Nephron progenitor cell (in vitro differentiated cells): ENCODE measurements at places on chromosomes 6 and 20.

GRCh38 chr6:7155871-7156579 lies 48.3 kb downstream of the RREB1 start:
- DNase-seq = no peak

DNA sequence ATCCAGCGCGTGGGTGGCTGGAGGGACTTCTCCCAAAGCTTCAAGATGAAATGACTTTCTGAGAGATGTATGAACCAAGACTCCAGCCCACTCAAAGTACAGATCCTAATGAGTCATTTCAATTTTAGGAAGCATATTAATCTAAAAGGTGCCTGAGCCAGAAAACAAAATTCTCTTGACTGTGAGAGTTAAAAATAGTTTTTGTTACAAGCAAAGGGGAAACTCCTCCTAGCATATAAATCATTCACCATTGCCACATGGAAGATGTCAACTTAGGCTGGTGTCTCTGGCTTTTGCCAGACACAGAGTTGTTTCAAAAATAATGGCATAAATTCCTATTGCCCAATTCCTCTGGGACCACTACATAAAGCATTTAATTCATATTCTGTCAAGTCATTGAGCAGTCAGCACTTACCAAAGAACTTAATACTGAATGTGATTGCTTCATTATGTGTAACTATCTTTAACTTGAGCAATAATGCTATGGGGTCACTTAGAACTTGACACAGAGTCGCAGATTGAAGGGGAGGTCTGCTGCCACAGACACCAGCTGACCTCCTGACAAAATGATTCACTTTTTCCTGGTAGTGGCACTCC lies 280.6 kb downstream of the SLC35F1 start:
- DNase-seq = no peak

DNA sequence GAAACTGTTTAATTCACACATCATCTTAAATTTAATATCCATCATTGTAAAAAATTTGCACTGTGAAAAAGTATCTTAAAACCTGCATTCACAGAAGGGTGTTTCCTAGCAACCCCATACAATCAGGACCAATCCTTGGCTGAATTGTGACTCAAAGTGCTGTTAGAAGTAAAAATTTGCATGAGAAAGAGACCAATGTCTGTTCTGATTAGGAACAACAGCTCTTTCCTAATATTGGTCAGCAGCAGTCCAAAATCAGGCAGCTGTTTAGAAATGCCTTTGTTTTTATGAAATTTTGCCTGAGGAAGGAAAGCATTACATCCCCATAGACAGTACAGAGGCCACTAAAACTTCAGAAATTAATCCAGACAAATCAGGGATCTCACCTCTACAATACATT lies 987.0 kb downstream of the HACE1 start:
- no peak for DNase-seq

DNA sequence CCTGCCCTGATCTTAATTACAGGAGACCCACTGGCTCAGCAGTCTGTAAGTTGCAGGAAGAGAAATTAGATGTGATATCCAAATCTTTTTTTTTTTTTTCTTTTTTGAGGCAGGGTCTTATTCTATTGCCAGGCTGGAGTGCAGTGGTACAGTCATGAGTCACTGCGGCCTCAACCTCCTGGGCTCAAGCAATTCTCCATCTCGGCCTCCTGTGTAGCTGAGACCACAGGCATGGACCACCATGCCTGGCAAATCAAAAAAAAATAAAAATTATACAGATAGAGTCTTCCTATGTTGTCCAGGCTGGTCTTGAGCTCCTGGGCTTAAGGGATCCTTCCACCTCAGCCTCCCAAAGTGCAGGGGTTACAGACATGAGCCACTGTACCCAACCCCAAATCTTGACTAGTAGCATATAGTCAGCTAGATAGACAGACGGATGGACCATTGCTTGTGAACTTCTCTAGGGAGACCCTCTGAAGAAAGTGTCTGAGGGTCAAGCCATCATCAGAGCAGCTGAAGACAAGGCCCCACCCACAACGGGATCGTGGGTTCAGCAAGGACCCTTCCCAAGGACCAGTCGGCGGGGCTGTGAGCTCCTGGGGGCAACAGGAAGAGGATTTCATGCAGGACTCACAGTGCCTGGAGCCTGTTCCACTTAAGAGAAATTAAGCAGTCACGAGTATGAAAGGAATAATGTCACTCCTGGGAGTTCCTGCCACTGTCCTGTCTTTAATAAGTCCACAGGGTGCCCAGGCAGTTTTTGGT lies 222.7 kb downstream of the ANKRD60 start:
- DNase-seq = no peak

- no peak for DNase-seq
Observed at GRCh38 chr20:17646961-17647301, 35.1 kb downstream of the RRBP1 start.

- peak; percentile 41 for DNase-seq
Observed at GRCh38 chr6:100116411-100117194, 122.6 kb upstream of the MCHR2 start.

DNA sequence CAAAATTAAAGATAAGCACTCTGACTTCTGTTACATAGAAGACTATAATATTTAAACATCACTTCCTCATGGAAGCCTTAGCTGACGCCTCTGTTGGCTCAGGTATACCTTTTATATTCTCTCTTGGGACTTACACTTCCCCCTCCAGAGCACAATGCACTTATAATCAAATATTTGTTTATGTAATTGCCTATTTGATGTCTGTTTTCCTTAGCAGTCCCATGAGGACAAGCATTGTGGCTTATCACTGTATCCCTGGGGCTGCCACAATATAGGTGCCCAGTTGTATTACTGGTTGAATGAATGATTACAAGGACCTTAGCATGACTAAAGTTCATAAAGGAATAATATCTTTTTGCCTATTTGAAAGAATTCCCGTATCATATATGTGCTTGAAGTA lies 186.7 kb upstream of the VGLL2 start:
- no peak for DNase-seq

DNA sequence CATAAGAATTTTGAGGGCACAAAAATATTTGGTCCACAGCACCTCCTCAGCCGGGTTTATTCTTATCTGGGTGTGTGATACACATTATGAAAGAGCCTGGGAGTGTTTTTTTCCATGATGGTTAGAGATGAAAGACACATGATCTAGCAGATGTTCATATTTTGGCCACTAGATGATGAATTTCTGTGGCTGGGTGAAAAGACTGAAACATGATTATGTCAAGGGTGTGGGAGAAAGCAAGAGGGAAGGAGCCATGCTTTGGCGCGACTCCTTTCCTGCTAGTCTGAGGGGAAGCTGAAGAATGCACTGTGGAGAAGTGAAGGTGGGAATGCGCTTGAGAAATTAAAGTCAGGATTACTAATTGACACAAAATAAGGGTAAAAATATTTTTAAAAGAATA lies 102.3 kb downstream of the SH3BGRL2 start:
- no peak for DNase-seq

DNA sequence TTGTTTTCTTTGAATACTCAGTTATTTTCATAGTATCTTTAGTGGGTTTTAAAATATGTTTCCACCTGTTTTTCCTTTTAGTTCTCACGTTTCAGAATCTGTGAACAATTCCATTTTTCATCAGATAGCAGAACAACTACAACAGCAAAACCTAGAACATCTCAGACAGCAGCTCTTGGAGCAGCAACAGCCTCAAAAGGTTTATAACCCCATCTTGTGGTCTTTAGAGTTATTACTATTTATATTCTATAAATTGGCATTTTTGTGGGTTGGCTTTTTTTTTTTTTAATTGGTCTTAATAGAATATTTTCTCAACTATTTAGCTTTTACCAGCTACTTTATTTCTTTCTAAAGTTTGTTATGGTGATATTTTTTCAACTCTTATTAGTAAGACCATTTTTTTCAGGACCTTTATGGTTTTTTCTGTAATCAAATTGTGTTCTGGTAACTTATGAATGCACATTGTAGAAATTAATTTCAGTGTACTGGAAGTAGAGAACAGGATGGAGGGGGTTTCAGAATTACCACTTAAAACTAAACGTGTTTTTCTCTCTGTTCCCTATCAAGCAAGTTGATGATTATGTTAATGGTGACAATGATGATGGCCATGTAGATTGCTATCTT lies 72.2 kb downstream of the SCAF8 start:
- DNase-seq = no peak

- DNase-seq = no peak
Observed at GRCh38 chr20:38143646-38144554, 21.2 kb downstream of the TGM2 start.
